Stimulated activated CD4-positive, alpha-beta T cell treated with anti-CD3 and anti-CD28 coated beads, Interleukin-1b, Interleukin-23, amount 100 ng/mL, for 1 hour (primary cell): ENCODE measurements at places on chromosomes 16 and 17.

DNA sequence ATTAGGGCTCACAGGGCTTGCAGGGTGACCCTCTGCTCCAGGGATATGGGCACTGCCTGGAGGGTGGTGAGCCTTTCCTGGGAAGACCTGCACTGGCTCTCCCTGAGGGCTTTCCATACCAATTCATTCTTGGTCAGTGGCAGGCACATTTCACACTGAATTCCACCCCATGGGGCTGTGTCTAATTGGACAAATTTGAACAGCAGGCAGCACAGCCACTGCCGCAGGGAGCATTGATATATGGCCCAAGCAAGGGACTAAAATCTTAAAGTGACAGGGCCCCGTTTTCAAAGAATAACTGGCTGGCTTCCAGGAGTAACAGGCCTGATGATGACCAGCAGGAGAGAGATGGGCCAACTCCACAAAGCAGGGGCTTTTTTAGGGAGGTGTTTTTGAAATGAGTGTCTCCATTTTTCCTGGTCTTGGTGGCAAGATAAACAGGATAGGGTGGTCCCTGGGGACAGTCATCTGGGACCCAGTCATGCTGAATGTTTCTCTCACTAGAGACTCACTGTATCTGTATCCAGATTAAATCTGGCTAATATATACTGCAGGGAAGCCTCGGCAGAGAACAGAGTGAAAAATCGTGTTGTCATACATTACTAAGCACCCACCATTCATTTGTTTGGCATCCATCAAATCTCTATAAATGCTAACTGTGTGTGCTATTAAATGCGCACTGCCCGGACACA is 74.1 kb upstream of the TBX2 start:
- no peak for DNase-seq

DNA sequence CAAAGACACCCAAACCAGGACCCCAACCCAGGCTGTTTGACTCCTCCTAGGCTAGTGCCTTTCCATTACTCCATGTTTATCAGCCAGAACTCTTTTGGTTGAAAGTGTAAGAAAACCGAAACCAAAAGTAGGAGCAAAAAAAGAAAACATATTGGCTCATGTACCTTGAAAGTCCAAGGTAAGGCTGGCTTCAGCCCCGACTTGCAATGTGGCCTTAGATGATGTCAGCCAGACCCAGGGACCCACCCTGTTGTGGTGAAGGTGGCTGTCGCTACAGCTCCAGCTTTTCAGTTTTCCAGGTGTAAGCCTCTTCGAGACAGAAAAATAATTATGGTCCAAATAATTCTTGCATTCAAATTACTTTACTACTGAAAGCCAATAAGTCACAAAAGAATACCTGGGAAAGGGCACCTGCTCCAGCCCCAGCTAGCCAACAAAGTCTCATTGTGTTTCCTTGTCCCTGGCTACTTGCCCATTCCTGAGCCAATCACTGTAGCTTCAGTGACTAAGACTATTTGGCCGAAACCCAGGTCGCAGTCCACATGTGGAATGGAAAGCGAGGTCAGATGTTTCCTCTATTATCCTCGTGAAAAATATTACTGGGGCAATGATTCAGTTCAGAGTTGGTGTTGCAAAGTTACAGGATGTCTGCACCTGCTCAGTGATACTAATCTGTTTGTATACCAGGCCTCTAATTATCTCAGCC is 20.7 kb downstream of the DNAH9 start:
- DNase-seq, result no peak

DNA sequence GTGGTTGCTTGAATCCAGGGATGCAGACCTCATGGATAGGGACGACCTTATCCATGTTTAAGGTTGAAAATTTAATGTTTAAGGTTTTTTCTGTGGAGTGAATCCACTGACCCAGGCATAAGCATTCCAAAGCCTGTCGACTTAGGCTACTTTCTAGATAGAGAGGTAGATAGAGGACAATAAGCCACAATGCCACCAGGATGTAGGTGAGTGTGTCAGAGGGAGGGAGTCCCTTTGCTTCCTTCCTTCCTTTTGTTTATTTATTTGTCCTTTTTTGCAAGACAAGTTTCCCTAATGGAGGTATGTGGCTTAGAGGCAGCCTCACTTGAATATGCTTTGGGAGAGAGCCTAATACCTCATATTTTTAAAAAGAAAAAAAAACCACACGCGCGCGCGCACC is 834.2 kb upstream of the SOX9 start:
- DNase-seq, result no peak

- no peak for DNase-seq
These were observed 103.7 kb downstream of the GRIN2A start for GRCh38 chr16:10078541-10078949.

- DNase-seq, result no peak
These were observed 5.5 kb downstream of the MAP2K3 start for GRCh38 chr17:21289902-21290571.

- DNase-seq, result no peak
These were observed 55.3 kb downstream of the CCDC57 start for GRCh38 chr17:82157046-82158035.

GRCh38 chr17:81511804-81512561 is 616 bp downstream of the ACTG1 start:
- DNase-seq, result no peak

DNA sequence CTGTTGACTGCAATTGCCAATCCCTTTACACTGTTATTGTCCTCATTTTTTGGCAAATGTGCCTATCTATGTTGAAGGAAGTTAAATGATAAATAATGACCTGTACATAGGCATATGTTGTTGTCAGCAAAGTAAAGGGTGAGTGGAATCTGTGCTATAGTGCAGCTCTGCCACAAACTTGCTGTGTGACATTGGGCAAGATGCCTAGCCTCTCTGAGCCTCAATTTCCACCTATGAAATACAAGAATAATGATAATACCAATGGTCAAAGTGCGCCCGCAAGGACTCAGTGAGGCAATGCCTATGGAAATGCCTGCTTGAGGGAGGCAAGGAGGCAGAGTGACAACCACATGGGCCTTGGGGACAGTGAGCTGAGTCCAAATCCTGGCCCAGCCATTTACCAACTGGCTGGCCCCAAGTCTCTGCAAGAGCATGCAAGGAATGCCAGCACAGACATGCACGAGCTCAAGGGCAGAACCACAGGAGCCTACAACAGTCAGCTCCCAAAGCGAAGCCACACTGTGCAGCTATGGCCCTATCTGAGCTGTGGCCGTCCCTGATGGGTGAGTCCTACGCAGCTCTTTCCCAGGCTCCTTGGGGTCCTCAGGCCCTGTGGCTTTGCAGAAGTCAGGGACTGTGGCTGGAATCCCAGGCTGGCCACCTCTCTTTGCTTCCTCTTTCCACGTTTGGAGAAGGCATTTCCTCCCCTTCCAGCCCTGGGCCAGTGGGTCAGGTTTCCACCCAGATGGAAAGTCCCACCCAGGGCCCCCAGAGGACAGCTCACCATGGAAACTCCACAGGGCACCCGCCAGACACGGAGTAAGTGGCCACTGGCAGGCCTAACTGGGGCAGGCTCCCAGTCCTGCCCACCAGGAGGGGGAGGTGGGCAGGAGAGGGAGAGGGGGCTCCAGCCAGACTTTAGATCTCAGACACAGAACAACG is 82.1 kb downstream of the ZNF423 start:
- DNase-seq, result no peak

DNA sequence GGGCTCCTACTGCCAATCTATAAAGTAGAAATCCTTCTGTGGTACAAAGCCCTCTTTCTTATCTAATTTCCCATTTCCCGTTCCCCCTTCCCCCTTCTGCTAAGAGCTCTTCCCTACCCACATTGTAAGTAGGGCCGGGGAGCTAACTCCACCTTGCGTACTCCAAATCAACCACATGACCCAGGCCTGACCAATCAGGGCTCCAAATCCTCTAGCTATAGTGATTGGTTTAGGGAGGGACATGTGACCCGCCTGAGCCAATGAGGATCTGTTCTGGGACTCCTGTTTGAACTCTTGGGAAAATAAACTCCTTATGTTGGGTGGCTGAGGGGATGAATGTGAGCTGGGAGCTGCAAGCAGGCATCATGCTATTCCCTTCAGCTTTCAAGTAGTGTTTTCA is 40.9 kb upstream of the MEOX1 start:
- DNase-seq, result no peak

DNA sequence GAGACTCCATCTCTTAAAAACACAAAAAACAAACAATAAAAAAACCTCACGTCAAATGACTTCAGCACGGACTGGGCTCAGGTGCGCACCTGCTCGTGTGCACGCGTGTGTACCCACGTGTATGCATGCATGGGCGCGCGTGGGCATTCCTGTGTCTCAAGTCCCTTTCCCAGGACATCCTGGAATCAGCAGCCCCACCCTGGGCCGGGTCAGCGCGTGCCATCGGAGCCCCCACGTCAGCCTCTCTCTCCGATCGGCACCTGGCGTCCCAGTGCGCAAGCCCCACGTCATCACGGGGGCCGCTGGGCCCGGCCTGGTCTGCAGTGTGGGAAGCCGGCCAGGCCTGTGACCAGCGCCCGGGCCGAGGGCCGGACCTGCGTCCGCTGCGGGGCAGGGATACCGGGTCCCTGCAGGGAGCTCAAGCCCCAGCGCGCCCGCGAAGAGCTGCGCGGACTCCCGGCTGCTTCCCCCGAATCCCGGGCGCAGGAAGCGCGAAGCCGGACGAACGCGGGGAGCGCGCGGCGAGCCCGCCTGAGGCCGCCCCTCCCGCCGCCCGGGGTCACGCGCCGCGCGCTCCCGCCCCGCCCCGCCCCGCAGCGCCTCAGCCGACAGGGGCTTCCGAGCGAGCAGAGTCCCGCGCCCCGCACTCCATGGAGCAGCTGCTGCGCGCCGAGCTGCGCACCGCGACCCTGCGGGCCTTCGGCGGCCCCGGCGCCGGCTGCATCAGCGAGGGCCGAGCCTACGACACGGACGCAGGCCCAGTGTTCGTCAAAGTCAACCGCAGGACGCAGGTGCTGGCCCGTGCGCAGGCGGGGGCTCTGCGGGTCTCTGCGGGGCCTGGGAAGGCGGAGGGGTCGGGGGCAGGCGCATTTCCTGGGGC is at the start of gene FN3K:
FN3K (plus strand) TSS at position 629 of the 880 bp plus-strand sequence; CDS start at position 651, 22 bp downstream.
- no peak for DNase-seq

- no peak for DNase-seq
These were observed 24.5 kb downstream of the C17orf67 start for GRCh38 chr17:56809106-56809819.

DNA sequence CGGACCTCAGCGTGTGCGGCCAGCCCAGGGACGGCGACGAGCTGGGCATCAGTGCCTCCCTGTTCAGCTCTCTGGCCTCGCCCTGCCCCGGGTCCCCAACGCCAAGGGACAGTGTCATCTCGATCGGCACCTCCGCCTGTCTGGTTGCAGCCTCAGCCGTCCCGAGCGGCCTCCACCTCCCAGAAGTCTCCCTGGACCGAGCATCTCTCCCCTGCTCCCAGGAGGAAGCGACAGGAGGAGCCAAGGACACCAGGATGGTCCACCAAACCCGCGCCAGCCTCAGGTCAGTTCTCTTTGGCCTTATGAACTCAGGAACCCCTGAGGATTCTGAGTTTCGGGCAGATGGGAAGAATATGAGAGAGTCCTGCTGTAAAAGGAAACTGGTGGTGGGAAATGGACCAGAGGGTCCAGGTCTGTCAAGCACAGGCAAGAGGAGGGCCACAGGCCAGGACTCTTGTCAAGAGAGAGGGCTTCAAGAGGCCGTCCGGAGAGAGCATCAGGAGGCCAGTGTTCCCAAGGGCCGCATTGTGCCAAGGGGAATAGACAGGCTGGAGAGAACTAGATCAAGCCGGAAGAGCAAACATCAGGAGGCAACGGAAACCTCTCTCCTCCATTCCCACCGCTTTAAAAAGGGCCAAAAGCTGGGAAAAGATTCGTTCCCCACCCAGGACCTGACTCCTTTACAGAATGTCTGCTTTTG is 825 bp downstream of the HASPIN start:
- no peak for DNase-seq

GRCh38 chr17:37239690-37240334 is 136.0 kb upstream of the C17orf78 start:
- no peak for DNase-seq

GRCh38 chr17:48728232-48729231 is at the start of gene HOXB13:
TSS of gene HOXB13 (minus strand) at chr17:48728750. CDS start at chr17:48728593, 157 bp downstream.
- DNase-seq, result no peak

DNA sequence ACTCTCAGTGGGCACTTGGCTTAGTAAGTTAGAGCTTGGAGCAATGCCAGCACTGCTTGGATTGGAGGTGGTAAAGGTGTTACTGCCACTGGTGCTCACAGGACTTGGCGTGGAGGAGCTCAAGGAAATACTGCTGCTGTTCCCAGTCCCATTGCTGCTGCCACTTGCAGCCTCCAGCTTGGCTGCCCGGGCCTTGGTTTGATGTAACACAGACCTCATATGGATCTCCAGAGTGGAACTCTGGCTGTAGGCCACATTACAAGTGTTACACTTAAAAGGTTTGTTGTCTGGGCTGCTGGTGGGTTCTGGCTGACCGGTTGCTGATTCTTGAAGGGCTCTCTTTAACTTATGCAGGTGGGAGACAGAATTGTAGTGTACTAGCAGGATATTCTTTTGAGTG is 250.3 kb downstream of the ZFHX3 start:
- no peak for DNase-seq

DNA sequence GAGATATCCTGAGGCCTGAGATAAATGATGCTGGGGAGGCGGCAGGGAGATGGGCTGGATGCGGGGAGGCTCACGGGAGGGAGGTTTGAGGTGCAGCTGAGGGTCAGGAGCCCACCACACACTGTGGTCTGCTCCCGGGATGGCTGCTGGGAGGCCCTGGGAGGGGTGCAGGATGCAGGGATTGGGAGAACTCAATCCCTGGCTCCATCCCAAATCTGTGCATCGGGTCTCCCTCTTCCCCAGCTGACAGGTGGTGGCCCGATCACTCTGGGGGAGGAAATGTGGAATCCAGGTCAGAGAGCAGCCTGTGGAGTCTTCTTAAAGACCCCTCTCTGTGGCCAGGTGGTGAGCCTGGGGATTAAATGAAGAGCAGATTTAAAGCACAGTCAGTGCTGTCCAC is 12.0 kb downstream of the PHB1 start:
- no peak for DNase-seq

- peak; percentile 19 for DNase-seq
These were observed 51.8 kb upstream of the JPH3 start for GRCh38 chr16:87550495-87550961.

GRCh38 chr17:30267625-30268024 is 24.1 kb downstream of the BLMH start:
- no peak for DNase-seq

DNA sequence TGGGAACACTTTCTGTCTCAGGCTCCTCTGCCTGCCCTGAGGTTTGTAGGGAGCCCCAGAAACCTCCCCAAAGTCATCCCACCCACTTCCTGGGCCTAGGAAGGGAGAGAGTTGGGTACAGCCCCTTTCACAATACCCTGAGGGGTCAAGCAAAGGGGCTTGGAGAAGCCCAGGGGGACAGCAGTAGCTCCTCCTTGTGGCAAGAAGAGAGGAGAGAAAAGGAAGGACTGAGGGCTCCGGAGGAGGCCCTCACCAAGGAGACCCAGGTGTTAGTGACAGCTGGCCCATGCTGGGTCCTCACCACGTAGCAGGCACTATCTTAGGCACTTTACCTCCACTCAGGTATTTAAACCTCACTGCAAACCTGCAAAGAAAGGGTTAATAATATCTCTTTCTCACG is 112.8 kb downstream of the IRX5 start:
- no peak for DNase-seq

DNA sequence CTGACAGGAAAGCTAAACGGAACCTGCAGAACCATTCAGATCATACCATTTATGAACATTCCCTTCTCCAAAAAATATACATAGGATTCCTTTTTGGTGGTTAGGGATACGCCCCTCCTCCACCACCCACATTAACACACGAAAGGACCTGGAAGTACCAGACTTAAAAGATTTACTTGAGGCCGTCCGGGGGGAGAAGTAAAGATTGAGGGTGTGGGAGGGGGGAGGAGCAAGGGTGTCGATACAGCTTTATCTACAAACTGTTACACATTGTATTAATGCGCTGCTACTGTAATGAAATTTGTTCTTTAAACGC is 537 bp downstream of the PALB2 start:
- no peak for DNase-seq
